ENCODE measurements at places on chromosomes 5 and 9. TPM values are rescaled to one million over a fixed set of nuclear protein-coding genes. Genes with fewer than 3 reads are reported as not detected.

DNA sequence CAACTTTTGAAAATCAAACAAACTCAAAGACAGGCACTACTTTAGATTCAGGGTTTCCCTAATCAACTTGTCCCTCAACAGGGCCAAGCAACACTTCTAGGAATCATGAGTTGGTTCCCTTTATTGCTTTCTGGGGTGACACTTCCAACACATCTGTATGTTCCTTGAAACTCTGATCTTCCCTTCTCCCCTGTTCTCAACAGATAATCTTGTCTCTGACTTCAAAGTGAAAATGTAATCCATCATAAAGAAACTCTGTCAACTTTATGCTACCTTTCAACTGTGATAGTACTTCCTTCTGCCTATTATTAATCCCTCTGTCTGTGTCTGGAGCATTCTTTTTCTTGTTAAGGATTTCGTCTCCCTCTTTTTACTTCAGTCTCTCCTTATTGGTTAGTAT is 250.1 kb upstream of the MEF2C start:
- no peak for DNase-seq

DNA sequence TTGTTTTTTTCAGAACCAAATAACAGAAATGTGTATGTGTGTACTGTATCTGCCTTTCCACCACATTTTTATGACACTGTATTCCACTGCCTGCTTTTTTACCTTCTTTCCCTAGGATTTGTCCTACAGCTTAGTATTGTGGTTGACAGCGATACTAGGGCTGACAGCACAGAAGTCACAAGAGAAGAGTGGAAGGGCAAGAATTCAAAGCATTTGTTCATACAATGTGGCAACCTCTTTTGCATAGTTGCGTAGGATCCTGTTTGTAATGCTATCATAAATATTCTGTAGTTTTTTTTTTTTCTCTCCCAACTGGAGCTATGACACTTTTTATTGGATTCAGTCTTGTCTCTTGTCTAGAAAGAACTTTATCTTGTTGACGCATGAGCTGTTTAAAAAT is 5.6 kb upstream of the BNIP1 start:
- no peak for DNase-seq

PDZD2 gene
- 3.1 TPM for polyA plus RNA-seq

LTC4S gene
- polyA plus RNA-seq = 0.30 TPM

DNA sequence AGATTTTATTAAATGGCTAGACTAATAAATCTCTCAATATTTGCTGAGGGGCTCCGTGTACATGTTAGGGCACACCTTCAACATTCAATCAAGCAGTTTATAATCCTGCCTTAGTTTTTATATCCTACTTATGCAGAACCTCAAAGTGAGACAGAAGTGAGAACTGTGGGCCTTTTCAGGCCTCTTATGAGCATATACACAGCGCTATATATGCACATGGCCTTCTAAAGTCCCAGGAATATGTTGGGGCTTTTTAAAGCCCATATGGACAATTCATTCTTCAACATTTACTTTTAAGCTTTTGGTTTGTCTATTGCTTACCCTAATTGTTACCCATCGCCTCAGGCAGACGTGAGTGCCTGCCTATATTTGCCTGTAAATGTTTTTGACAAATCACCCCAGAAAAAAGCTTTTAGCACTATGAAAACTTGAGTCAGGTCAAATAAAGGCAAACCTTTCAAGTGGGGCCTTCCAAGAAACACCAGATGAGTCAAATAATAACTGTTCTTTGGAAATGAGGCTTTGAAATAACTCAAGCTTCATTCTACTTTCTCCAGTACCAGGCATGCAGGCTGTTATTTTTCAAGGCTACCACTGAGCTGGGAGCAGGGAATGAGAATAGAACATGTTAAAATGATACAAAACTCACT is 58.2 kb downstream of the ESM1 start:
- DNase-seq = no peak

DNA sequence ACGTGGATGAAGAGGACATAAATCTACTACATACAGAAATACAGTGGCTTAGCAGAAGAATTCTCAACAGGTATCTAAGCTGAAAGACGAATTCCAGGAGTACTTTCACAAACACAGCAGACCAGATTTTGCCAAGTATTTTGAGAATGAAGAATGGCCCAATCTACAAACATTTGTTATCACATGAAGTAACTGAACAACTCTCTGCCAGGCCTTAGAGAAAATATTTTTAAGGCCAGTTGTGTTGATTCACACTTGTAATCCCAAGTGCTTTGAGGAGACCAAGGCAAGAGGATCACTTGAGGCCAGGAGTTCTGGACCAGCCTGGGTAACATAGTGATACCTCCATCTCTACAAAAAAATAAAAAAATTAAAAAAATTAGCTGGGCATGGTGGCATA is 14.3 kb downstream of the AGTPBP1 start:
- DNase-seq = no peak

DNA sequence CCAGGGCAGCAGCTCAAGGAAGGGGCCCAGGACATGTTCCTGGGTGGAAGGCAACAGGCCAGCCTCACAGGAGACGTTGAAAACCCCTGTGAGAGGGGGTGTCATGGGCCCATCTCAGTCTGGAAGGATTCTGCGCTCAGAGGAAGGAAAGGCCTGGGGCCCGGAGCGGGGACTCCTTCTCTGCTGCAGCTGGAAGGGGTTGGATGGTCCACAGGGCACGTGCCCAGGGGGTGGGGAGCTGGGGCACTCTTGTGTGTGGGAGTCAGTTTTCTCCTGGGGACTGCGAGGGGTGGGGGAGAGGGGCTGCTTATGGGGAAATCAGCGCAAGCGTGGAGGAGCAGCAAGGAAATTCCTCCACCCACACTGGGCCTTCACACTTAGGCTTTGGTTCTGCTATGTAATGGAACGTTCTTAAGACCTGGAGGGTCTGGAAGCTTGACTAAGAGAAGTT is 2.9 kb upstream of the LPCAT1 start:
- no peak for DNase-seq

DNA sequence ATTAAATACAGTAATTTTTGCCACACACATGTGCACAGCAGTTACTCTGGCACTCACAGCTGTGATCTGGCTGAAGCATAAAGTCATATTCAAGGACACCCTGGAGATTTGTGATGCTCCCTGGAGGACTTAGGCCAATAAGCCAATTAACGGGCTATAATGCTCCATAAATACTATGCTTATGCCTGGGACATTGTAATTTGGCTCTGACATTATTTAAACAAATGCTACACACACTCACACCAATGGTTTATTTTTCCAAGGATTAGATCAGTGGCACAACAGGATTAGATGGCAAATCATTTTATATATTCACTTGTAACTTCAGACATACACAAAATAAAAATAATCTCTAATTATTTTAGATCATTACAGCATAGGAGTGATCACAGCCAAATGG is 111.2 kb downstream of the LMNB1 start:
- DNase-seq = no peak

CDC42SE2 gene
- 32.5 TPM for polyA plus RNA-seq

DNA sequence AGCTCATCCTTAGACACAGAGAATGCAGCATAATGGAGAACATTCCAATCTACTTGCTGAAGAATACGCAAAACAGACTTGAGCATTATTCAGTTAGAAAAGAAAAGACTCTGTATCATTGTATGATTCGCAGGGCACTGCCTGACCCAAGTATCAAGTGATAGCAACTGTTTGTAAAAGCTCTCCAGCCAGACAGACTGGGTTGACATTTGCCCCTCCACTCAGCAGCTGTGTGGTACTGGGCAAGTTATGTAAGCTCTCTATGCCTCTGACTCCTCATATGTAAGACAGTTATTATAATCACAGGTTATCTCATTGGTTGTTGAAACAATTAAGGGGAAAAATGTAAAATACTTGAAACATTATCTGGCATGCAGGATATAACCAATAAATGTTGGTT is 505.0 kb downstream of the ELAVL2 start:
- DNase-seq = no peak

TTC16 gene
- polyA plus RNA-seq = not detected

PCDHAC1 gene
- 0.45 TPM for polyA plus RNA-seq

DNA sequence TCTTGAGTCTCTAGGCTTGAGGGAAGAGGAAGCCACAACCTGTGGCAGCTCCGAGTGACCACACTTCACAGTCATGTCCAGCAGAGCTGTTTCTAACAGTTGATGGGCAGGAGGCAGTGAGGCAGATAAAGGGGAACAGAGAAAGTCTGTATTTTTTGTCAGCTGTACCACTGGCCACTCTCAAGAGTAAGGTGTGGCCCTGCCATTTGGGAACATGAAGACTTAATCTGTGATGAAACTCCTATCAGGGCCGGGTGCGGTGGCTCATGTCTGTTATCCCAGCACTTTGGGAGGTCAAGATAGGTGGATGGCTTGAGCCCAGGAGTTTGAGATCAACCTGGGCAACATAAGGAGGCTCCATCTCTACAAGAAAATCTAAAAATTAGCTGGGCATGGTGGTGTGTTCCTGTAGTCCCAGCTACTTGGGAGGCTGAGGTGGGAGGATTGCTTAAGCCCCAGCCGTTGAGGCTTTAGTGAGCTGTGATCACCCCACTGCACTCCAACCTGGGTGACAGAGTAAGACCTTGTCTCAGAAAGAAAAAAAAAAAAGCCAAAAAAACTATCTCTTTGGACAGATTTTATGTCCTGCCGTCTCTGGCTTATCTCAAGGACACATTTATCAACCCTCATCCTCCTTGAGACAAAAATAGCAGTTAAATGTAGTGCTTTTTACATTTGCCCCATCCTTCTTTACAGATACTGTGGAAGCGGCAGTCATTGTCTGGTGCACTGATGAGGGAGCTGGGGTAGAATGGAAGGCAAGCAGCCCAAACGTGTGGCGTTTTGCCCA is 11.9 kb upstream of the COL15A1 start:
- no peak for DNase-seq

DNA sequence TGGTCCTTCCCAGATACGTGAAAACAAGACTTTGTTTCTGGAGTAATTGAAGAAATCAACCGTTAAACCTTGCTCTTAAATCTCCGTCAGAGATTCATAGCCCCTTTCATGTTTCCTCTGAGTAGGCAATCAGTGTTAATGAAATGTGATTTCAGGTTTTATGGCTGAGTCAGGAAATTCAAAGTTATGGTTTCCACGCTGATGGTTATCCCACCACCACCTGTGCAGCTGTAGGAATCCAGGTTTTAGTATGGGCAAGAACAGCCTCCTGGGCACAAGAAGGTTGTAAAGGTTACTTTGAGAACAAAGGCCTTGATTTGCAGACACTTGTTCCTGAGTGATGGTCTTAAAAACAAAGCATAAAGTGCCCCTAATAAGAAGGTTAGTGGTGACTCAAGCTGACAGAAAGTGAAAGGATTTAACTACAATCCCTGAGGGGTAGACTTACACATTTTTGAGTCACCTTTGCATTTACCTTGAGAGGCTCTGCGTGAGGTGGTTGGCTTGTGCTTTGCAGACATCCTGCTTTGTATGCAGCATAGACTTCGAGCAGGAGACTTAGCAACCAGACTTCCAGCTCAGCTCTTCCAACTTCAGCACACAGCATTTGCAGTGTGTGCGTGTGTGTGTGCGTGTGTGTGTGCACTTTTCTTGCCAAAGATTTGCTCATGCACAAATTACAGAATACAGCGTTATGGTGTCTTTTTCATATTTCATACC is 159.6 kb downstream of the TLE4 start:
- DNase-seq = peak; percentile 1

PTGDS gene
- polyA plus RNA-seq = not detected

DNA sequence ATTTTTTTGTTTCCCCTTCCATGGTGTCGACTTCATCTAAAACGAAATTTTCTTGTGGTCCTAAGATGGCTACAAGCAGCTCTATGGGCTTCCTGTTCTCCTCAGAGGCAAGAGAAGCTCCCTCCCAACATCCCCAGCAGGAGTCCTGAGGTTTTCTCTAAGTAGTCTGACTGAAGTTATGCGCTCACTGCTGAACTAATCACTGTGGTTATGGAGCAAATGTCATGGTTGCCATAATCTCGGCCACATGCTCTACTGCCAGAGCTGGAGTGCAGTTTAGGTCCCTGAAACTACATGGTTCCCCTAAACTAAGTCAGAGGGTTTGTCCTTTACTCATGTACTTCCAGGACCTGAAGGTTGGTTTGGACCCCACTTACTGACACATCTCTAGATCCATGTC is 68.0 kb upstream of the MAMDC2 start:
- DNase-seq = no peak

Data from keratinocyte (primary cell).